ENCODE measurements at places on chromosomes 4 and X. TPM values are rescaled to one million over a fixed set of nuclear protein-coding genes. Genes with fewer than 3 reads are reported as not detected.

GRCh38 chr4:72112514-72113156, 80.8 kb downstream of the NPFFR2 start:
- H3K27ac ChIP-seq, result peak overlapping the region; percentile 65
- no peaks in the 10 kb centered on the region for H3K27me3 ChIP-seq
- DNase-seq, result no peak
- no peaks in the 10 kb centered on the region for H3K36me3 ChIP-seq

The SPANXN3 gene
- not detected for total RNA-seq

GRCh38 chr4:38109370-38109769, 149.2 kb downstream of the PTTG2 start:
- H3K4me3 ChIP-seq, result no peak overlapping the region
- no peaks in the 10 kb centered on the region for H3K4me1 ChIP-seq
- H3K27ac ChIP-seq, result no peak overlapping the region
- H3K27me3 ChIP-seq, result no peaks in the 10 kb centered on the region

GRCh38 chr4:2818351-2818939, 25.2 kb upstream of the ADD1 start:
- peaks cover 42% of the 10 kb centered on the region for H3K4me1 ChIP-seq
- DNase-seq, result no peak
- H3K27ac ChIP-seq, result no peak overlapping the region
- no peaks in the 10 kb centered on the region for H3K27me3 ChIP-seq

DNA sequence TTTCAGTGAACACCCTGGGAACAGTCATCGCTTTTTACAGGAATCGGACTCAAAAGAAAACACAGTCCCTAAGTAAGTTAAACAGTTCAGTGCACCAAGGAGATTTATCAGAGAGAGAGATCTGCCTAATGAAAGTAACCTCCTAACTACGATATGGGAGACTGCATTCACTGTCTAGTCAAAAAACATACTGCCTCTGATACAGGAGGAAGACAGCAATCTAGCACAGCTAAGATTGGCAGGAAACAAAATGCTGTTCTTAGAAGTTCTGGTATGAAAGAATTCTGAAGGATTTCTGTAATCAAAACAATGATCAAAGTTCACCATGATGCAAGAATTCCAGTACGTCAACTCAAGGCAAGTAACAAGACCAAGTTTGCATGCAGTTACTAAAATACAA, 92.8 kb downstream of the MAML3 start:
- no peaks in the 10 kb centered on the region for H3K36me3 ChIP-seq
- H3K4me1 ChIP-seq, result peaks cover 3% of the 10 kb centered on the region
- no peaks in the 10 kb centered on the region for H3K27me3 ChIP-seq
- no peak for DNase-seq
- peak overlapping the region; percentile 31 for H3K27ac ChIP-seq

- H3K27me3 ChIP-seq, result no peaks in the 10 kb centered on the region
- peaks cover 2% of the 10 kb centered on the region for H3K36me3 ChIP-seq
- DNase-seq, result peak; percentile 64
- peak overlapping the region; percentile 81 for H3K4me3 ChIP-seq
- H3K4me1 ChIP-seq, result no peaks in the 10 kb centered on the region
These were observed 547 bp downstream of the GUCY1A1 start for GRCh38 chr4:155667222-155667567.

DNA sequence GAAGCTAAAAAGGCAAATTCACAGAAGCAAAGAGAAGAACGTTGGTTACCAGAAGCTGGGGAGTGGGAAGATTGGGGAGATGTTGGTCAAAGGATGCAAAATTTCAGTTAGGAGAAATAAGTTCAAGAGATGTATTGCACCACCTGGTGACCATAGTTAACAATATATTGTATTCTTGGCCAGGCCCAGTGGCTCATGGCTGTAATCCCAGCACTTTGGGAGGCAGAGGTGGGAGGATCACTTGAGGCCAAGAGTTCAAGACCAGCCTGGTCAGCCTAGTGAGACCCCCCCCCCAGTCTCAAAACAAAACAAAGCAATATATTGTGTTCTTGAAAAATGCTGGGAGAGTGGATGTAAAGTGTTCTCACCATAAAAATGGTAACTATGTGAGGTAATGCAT, 67.9 kb downstream of the TAB3 start:
- no peak for DNase-seq
- no peak overlapping the region for H3K27ac ChIP-seq
- no peaks in the 10 kb centered on the region for H3K4me1 ChIP-seq
- H3K27me3 ChIP-seq, result no peaks in the 10 kb centered on the region

The RAB41 gene
- not detected for total RNA-seq

GRCh38 chrX:39869846-39870601, 227.7 kb downstream of the BCOR start:
- peak overlapping the region; percentile 52 for H3K27ac ChIP-seq
- no peaks in the 10 kb centered on the region for H3K36me3 ChIP-seq

- H3K36me3 ChIP-seq, result no peaks in the 10 kb centered on the region
- H3K4me3 ChIP-seq, result no peak overlapping the region
- peaks cover 7% of the 10 kb centered on the region for H3K4me1 ChIP-seq
- H3K27me3 ChIP-seq, result no peaks in the 10 kb centered on the region
- no peak overlapping the region for H3K27ac ChIP-seq
- DNase-seq, result no peak
These were observed 12.7 kb upstream of the CXCL8 start for GRCh38 chr4:73727685-73728084.

The VCX gene
- total RNA-seq, result not detected

DNA sequence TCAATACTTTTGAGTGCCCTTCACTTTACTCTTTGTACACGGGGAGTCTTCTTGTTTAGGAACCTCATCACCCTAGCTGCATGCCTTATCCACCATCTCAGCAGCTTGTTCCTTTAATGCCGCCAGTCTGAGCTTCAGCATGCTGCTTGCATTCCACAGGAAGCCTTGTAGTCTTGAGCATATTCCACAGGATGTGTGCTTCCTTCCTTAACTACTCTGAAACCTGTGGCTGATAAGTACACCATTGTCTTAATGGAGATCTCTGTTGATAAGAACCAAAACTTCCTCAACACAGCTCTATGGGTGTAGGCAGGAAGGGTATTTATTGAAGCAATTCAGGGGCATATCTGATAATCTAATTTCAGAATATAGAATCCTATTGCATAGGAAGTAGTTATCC, 24.4 kb upstream of the CCNI start:
- H3K4me3 ChIP-seq, result no peak overlapping the region
- H3K4me1 ChIP-seq, result no peaks in the 10 kb centered on the region
- no peak overlapping the region for H3K27ac ChIP-seq
- DNase-seq, result peak; percentile 33

DNA sequence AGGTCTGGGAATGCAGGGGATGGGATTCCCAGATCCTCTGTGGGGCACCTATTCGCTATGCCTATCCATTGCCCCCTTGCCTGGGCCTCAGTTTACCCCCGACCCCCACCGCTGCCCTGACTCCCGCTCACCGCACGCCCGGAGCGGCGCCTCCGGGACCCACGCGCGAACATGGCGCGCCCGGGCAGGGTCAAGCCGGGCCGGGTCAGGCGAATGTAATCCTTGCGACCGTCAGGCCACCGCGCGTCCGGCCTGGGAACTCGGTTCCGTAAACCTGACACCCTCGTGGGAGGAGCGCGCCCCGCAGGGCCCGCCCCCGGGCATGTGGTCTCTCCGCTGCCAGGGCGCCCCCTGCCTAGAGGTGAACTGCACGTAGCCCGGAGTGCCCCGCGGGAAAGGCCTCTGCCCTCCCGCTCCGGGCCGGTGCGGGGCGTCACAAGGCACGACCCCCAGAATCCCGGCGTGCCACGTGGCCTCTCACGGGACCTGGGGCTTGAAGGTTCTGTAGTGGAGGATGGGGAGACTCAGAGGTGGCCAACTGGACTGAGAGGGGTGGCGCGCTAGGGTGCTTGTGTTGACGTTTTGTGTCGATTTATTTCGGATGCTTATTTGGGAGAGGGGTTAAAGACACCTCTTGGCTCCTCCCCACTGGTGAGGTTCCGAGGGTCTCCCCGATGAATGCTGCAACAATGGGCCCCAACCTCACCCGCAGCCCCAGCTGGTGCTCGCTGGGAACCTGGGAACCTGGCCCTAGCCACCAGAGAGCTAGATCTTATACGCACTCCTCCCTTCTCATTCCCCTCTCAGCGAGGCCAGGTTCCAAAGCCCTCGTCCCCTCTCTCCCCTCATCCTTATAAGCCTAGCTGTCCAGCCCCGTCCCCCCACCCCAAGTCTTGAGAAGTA, at the start of gene PRICKLE3:
PRICKLE3 (minus strand) TSS at position 249 of the 903 bp plus-strand sequence; CDS start at position 173, 76 bp downstream.
- DNase-seq, result peak; percentile 55
- H3K36me3 ChIP-seq, result peaks cover 4% of the 10 kb centered on the region
- H3K27me3 ChIP-seq, result no peaks in the 10 kb centered on the region
- peaks cover 4% of the 10 kb centered on the region for H3K4me1 ChIP-seq

GRCh38 chr4:180041576-180041975, 2201.6 kb upstream of the TENM3 start:
- no peaks in the 10 kb centered on the region for H3K27me3 ChIP-seq
- H3K4me1 ChIP-seq, result no peaks in the 10 kb centered on the region
- H3K36me3 ChIP-seq, result no peaks in the 10 kb centered on the region
- H3K4me3 ChIP-seq, result no peak overlapping the region

GRCh38 chr4:38780833-38781484, 1.8 kb downstream of the TLR10 start:
- no peaks in the 10 kb centered on the region for H3K36me3 ChIP-seq
- DNase-seq, result no peak
- no peaks in the 10 kb centered on the region for H3K27me3 ChIP-seq
- H3K27ac ChIP-seq, result no peak overlapping the region
- H3K4me1 ChIP-seq, result peaks cover 2% of the 10 kb centered on the region

DNA sequence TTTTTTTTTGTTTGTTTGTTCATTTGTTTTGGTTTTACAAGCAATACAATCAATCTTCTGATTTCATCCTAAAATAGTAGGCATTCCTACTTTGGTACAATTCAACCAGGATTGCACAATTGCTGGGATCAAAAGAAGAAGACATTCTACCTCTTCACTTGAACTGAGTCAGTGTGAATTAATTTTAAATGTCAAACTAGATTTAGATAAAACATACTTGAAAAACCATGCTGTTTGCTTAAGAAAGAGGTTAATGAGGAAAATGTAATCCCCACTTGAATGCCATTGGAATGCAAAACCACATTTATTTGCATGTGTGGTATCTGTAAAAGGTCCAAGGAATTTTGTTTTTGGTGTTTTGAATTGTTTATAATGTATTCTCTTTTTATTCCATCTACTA, 40.5 kb downstream of the HAND2 start:
- H3K27ac ChIP-seq, result no peak overlapping the region
- peaks cover 7% of the 10 kb centered on the region for H3K4me1 ChIP-seq
- H3K36me3 ChIP-seq, result no peaks in the 10 kb centered on the region
- no peak for DNase-seq
- peaks cover 7% of the 10 kb centered on the region for H3K27me3 ChIP-seq
- H3K4me3 ChIP-seq, result no peak overlapping the region

DNA sequence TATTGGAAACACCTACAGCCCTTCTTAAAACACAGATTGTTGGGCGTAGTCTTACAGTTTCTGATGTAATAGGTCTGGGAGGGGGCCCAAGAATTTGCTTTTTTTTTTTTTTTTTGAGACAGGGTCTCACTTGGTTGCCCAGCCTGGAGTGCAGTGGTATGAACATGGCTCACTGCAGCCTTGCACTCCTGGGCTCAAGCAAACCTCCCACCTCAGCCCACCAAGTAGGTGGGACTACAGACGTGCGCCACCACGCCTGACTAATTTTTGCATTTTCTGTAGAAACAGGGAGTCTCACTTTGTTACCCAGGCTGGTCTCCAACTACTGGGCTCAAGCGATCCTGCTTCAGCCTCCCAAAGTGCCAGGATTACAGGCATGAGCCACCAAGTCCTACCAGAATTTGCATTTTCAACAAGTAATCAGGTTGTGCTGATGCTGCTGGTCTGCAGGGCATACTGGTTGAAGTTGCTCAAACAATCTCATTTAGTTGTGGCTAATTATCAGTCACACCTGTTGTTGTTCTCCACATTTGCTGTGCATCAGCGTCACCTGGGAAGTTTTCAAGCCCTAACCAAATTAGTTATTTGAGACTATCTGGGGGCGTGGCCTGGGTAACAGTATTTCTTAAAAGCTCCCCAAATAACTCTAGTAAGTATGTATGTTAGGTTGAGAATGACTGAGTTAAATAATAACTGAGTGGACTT, 14.0 kb downstream of the TMEM154 start:
- no peak overlapping the region for H3K4me3 ChIP-seq
- DNase-seq, result no peak
- no peak overlapping the region for H3K27ac ChIP-seq
- no peaks in the 10 kb centered on the region for H3K27me3 ChIP-seq

DNA sequence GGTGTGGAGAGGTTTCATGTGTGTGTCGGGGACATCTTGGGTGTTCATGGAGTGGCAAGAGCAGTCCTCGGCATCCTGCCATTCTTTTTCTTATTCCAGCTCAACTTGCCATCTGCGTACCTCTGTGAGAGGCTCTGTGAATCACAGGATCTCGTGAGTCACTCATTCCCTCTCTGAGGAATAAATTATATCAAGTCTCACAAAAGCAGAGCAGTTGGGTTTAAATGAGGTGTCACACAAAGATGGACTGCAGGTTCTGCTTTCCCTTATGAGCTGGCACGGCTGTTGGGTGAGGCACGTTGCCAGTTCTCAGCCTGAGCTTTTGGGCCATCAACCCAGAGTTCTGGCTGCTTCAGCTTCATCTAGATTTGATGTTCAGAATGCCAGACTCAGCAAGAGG, 6.8 kb upstream of the OCIAD2 start:
- H3K4me1 ChIP-seq, result no peaks in the 10 kb centered on the region
- no peak overlapping the region for H3K4me3 ChIP-seq
- H3K27me3 ChIP-seq, result no peaks in the 10 kb centered on the region
- no peak overlapping the region for H3K27ac ChIP-seq
- DNase-seq, result no peak
- no peaks in the 10 kb centered on the region for H3K36me3 ChIP-seq

DNA sequence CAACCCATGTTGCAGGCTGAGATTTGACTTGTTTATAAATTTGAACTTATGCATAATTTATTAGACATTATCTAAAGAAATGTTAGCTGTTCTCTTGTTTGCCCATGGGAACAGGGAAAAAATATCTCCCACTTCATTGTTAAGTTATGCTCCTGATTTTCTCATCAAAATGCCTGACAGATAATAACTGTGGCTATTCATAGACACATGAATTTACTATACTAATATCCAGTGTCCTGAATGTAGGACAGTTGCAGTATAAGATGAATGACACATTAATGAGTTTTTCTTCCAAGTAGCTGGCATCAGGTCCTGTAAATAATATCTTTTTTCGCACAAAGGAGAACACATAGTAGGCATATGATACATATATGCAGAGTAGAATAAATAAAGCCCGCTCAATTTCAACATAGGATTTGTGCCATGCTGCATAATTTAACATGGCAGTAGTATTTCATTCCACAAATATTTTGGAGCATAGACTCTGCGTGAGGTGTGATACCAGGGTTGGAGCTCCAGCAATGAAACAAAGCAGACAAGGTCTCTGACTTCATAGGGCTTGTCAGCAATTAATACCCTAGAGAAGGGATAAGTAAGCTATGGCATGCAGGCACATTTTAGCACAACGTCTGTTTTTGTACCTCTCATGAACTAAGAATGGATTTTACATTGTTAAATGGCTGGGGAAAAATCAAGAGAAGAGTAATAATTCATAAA, 40.4 kb upstream of the DDX53 start:
- H3K27ac ChIP-seq, result no peak overlapping the region
- H3K4me3 ChIP-seq, result no peak overlapping the region
- H3K27me3 ChIP-seq, result no peaks in the 10 kb centered on the region

- peaks cover 5% of the 10 kb centered on the region for H3K4me1 ChIP-seq
- H3K4me3 ChIP-seq, result no peak overlapping the region
- no peaks in the 10 kb centered on the region for H3K36me3 ChIP-seq
- no peak for DNase-seq
These were observed 7.3 kb downstream of the FGFBP2 start for GRCh38 chr4:15955670-15956069.

The DGAT2L6 gene
- not detected for total RNA-seq

Data from thymus (tissue), 14 donors.